A549 treated with RU486 at 1 μM for 4 hours (cell line): ENCODE measurements at places on chromosomes 3 and 15. TPM values are rescaled to one million over a fixed set of nuclear protein-coding genes. Genes with fewer than 3 reads are reported as not detected.

Gene GOLGA6B
- total RNA-seq = 0.09 TPM in 1 of 5 replicates, not detected in the others

Gene FBXO22
- total RNA-seq = 63.3 to 85.0 TPM (median 78.1 TPM) in 5 replicates

Gene SACM1L
- total RNA-seq = 11.9 to 17.4 TPM (median 15.8 TPM) in 5 replicates

Gene SLC9C1
- not detected in 5 replicates for total RNA-seq

Gene AGBL1
- total RNA-seq = not detected in 5 replicates

Gene ANKRD28
- 39.8 to 57.4 TPM (median 48.3 TPM) in 5 replicates for total RNA-seq

Gene MBNL1
- total RNA-seq = 37.7 to 55.3 TPM (median 52.9 TPM) in 5 replicates

Gene STRIT1
- not detected in 5 replicates for total RNA-seq

Gene CLDN16
- 0.07 to 0.41 TPM in 2 of 5 replicates, not detected in the others for total RNA-seq

Gene CCDC14
- total RNA-seq = 18.9 to 20.5 TPM (median 19.1 TPM) in 5 replicates

Gene SOX2
- total RNA-seq = 0.76 to 1.0 TPM (median 0.87 TPM) in 5 replicates

Gene SIDT1
- 0.37 to 0.96 TPM (median 0.60 TPM) in 5 replicates for total RNA-seq

Gene MESP1
- 2.1 to 6.8 TPM (median 6.1 TPM) in 5 replicates for total RNA-seq

Gene MCF2L2
- total RNA-seq = 0.08 to 0.26 TPM (median 0.17 TPM) in 4 of 5 replicates, not detected in the other

Gene RAD51
- total RNA-seq = 15.5 to 22.6 TPM (median 19.3 TPM) in 5 replicates

Gene TMEM39A
- total RNA-seq = 25.9 to 27.6 TPM (median 26.5 TPM) in 5 replicates

Gene SATB1
- 0.09 to 0.14 TPM in 2 of 5 replicates, not detected in the others for total RNA-seq

Gene CFAP92
- not detected in 5 replicates for total RNA-seq

Gene LINGO1
- total RNA-seq = 6.7 to 12.1 TPM (median 8.9 TPM) in 5 replicates

Gene EFCAB12
- total RNA-seq = 0.39 to 0.82 TPM (median 0.70 TPM) in 5 replicates

Gene TGM4
- 0.10 to 0.17 TPM in 2 of 5 replicates, not detected in the others for total RNA-seq

Gene IL20RB
- total RNA-seq = 0.71 to 1.0 TPM (median 0.90 TPM) in 5 replicates

Gene MRPL46
- total RNA-seq = 54.3 to 71.3 TPM (median 59.5 TPM) in 5 replicates

Gene C3orf49
- not detected in 5 replicates for total RNA-seq

Gene SLC22A13
- 0.06 TPM in 1 of 5 replicates, not detected in the others for total RNA-seq
